ENCODE measurements at places on chromosomes 7 and 10.

DNA sequence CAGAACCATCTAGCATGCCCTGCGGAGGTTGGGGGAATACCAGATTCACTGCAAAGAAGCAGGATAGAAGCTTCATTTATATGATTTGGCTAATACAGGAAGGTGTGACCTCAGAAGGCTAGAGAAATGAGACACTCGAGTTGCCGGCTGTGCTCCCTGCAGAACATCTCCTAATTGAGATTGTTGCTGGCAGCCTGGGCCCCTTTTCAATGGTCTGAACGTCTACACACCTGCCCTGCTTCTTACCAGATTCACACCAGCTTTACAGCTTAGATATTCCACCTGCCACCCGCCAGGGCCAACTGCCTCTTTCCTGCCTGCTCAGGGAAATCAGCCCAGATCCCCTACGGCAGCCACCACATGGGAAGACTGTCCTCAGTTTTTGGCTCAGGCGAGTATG lies 475.3 kb upstream of the AUTS2 start:
- no peak for DNase-seq

GRCh38 chr7:140350056-140350455 lies 48.3 kb downstream of the SLC37A3 start:
- no peak for DNase-seq

GRCh38 chr7:12231097-12231496 lies 20.0 kb downstream of the TMEM106B start:
- DNase-seq, result no peak

- DNase-seq, result no peak
These were observed 90.0 kb downstream of the MYOF start for GRCh38 chr10:93392121-93392520.

GRCh38 chr10:113261161-113261560 lies 291.7 kb upstream of the HABP2 start:
- DNase-seq, result no peak

DNA sequence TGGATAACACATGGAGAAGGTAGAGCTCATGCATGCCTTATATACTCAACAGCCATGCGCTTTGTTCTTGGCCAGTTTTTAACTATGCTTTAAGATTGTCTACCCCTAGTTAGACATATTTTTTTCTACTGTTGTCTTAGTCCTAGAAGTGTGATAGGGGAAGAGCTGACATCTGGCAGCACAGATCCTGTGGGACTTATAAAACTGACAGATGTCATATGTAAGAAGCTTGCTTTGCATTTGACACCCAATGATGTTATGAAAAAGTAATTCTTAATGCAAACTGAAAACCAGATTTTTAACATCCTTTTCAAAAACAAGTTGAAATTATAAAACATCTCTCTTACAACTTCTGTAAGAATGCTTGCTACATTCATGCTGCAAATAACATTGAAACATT lies 715.9 kb upstream of the LRRN3 start:
- DNase-seq, result no peak

GRCh38 chr10:16381083-16381482 lies 55.7 kb upstream of the PTER start:
- peak; percentile 27 for DNase-seq

- no peak for DNase-seq
These were observed 3.0 kb downstream of the PDK4 start for GRCh38 chr7:95593343-95593742.

Data from GM19239 (cell line).